G401 (cell line): ENCODE measurements at places on chromosomes 5 and 9.

DNA sequence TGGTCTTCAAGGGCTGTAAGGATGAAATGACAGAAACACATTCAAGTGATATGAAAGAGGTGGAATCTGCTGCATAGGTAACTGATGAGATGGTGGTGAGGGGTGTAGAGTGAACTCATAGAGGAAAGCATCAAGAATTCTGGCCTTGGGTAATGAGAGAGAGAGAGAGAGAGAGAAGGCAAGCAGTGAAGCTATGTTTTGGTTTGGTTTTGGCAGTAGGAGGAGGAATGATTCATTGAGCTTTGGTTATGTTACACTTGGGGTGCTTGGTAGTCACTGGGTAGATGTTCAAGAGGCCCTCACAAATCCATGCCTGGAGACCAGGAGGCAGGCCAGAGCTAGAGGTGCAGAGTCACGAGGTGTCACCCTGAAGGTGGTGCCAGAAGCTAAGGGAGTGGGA, 89.5 kb downstream of the EGFLAM start:
- DNase-seq: no peak

DNA sequence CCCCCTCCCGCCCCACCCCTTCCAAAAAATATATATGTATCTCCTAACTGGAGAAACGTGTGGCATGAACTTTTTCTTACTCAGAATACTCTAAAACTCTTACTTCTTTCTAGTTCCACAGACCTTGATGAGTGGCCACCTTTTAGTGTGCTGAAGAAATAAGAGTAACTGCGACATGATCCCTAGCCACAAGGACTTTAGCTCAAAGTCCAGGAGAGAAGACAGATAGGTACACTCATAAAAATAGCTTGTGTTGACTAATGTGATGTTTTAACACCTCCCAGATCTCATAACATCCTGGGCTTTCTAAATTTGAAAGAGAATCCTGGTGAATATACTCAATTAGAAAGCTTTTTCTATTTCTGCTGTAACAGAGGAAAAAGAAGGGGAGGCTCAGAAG, 1005.0 kb upstream of the DMAC1 start:
- no peak for DNase-seq

GRCh38 chr5:23014266-23014665, 161.1 kb upstream of the CDH12 start:
- DNase-seq: peak; percentile 88

DNA sequence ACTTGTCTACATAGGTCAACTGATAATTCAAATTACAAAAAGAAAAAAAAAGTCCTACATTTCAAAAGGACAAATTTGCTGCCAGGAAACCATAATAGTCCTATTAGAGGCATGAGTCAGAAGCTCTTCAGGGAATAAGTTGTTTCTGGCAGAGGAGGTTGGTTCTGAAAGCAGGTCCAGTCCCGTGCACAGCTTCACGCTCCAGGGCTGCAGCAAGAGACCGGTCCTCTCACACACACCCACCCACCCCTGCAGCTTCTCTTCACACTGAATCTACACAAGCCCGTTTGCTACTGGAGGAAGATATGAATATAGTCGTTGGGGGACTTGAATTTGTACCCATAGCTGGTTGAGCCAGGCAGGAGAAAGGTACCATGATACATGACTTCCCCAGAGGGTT, 36.9 kb upstream of the SLC1A3 start:
- no peak for DNase-seq

GRCh38 chr5:79791843-79792242, 102.2 kb downstream of the CMYA5 start:
- DNase-seq: no peak

GRCh38 chr5:107887166-107887943, 216.6 kb upstream of the EFNA5 start:
- DNase-seq: no peak

DNA sequence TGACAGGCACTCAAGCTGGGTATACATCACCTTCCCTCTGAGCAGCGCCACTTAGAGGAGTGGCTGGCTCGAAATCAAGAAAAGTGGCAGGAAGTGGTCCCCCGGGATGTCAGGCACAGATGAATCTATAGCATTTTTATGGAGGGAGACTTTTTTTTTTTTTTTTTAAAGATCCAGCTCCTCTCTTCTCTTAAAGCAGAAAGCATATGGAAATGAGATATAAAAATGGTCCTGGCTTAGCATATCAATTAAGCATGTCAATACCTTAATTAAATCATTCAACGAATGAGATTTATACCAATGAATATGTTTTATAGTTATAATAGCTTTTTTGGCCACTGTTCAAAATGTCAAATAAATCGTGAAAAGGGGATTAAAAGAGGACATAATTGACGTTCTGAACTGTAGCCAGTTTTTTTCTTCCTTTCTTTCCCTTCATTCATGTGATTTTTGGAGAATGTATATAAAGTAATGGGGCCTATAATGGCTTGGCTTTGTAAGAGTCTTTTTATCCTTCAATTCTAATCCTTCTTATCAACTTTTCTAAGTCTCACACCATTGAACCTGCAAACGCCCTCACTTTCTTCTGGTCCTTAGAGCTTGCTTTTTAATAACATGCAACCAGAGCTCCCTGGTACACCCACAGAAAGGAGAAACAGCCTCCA, 319.2 kb upstream of the PANK3 start:
- no peak for DNase-seq

GRCh38 chr5:172413601-172414171, 40.6 kb downstream of the SH3PXD2B start:
- DNase-seq: no peak

- DNase-seq: no peak
Measured at GRCh38 chr9:4923141-4923540, 61.9 kb upstream of the JAK2 start.

DNA sequence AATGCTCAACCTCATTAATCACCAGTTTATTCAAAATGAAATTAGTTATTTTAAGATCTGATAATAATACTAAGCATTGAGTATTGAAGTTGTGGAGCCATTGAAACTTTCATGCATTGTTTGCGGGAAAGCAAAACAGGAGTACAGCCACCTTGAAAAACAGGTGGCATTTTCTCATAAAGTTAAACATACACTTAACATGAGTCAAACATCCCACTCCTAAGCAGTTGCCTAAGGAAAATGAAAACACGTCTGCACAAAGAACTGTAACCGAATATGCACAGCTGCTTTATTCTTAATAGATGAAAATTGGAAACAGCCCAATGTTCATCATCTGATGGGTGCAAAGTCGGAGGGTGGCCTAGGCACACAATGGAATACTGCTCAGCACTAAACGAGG, 177.3 kb downstream of the IRX2 start:
- no peak for DNase-seq

DNA sequence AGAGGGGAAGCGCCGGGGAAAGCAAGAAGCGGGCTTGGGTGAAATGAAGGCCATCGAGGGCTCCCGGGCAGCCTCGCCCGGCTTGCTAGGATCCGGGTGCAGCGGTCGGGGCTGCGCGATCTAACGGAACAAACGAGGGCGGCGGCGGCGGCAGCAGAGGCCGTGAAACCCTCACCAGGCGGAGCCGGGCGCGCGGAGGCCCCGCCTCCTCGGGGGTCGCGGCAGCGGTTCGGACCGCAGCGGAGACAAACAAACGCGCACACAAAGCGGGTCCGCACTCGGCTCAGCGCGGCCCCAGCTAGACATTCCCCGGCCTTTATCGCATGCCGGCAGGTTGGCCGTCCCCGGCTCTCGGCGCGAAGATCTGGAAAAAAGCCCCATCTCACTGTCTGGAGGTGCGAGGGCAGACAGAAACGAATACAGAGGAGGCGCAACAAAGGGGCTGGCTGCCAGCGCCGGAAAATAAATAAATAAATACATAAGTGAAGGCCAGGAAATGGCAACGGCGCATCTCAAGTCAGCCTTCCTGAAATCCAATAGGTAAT, 10.5 kb upstream of the TRIM36 start:
- DNase-seq: no peak

GRCh38 chr9:89919171-89919681, 314.4 kb downstream of the GADD45G start:
- no peak for DNase-seq

DNA sequence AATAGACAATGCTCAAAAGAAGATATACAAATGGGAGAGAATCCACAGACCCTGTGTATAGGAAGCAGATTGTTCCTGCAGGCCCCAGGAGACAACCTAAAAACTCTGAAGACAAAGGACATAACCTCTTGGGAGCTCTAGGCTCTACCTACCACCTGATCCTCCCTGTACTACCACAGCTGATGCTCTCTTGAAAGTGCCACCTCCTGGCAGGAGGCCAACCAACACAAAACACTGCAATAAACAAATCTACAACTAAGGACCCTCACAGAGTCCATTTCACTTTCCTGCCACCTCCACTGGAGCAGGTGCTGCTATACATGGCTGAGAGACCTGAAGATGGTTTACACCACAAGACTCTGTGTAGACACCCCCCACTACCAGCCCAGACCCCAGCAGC, 49.0 kb downstream of the STARD4 start:
- no peak for DNase-seq

GRCh38 chr5:129945028-129945427, 40.8 kb downstream of the CHSY3 start:
- no peak for DNase-seq

GRCh38 chr5:41649659-41650058, 139.3 kb upstream of the PLCXD3 start:
- DNase-seq: no peak

DNA sequence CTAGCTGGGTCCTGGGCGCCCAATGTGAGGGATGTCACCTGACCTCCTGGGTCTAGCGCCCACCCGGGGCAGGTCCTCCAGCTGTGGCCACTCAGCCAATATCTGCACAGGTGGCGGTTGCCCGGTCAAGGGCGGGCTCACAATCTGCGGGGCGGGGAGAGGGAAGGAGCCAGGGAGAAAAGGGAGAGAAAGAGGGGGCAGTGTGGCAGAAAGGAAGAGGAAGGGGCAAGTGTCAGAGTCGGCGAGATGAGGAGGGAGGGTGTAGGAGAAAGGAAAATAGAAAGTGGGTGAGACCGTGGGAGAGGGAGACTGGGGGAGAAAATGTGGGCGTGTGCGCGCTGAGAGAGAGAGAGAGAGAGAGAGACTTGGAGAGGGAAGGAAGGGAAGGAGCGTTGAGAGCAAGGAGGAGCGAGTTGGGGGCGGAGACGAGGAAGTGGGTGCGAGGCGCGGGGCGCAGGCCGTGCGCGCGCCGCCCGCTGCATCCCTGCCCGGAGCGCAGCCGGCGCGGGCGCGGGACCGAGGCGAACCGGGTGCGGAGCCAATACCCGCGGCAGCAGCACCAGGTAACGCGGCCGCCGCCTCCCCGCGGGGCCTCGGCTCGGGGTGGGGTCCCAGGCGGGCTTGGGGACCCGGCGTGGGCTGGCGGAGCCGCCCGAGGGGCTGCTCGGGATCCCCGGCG, at the start of gene HRH2:
TSS of gene HRH2 (plus strand) at position 479 of the 679 bp plus-strand sequence. CDS start 25,163 bp downstream, outside the sequence.
- DNase-seq: no peak

GRCh38 chr9:132071847-132072507, 7.7 kb downstream of the MED27 start:
- no peak for DNase-seq

DNA sequence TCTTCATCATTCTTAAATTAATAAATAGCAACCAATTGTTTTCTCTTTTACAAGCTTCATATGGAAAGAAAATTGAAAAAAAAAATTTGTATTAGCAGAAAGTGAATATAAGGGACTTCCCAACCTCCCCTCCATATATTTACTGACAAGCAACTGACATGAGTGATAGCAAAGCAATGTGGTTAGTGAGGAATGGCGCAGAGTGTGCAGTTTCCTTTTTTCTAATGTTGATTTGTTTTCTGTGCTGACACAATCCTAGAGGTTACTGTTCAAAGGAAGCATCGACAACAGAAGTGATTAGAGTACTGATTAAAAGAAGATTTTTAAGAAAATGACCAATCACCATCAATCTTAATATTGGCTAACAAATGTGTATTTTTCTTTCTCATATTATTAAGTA, 1.7 kb upstream of the PTGER4 start:
- DNase-seq: no peak

- no peak for DNase-seq
Measured at GRCh38 chr5:127002390-127002789, 28.0 kb downstream of the MARCHF3 start.
